ENCODE measurements at places on chromosomes 4 and X. TPM values are rescaled to one million over a fixed set of nuclear protein-coding genes. Genes with fewer than 3 reads are reported as not detected.

MAGEA2 gene
- total RNA-seq, result not detected

GATA1 gene
- not detected for total RNA-seq

F8A1 gene
- 3.8 TPM for total RNA-seq

TKTL1 gene
- not detected for total RNA-seq

LANCL3 gene
- total RNA-seq, result 0.29 TPM

CWH43 gene
- total RNA-seq, result not detected

DNA sequence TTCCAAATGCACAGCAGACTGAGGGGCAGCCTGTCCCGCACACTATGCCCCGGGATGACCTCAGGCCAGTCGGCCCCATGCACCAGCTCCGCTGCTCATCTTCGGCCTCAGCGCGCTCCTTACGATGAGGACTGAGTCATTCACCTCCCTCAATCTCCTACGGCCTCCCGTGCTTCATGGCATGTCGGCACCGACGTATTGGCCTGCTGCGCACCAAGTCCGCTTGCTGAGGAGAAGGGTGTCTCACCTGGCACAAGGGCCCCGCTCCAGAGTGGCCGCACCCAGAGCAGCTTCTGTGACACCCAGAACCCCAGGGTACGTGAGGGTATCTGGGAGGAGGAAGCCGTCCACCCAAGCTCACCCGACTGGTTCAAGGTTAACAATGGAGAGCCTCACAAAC is 35.5 kb downstream of the GAK start:
- H3K36me3 ChIP-seq, result peaks cover 24% of the 10 kb centered on the region
- H3K4me3 ChIP-seq, result no peak overlapping the region
- no peak overlapping the region for H3K27ac ChIP-seq
- no peaks in the 10 kb centered on the region for H3K27me3 ChIP-seq

- H3K4me1 ChIP-seq, result no peaks in the 10 kb centered on the region
- no peak within 1 kb of the TSS for H3K27ac ChIP-seq
- DNase-seq, result peak; percentile 36
- H3K36me3 ChIP-seq, result no peaks in the 10 kb centered on the region
- H3K27me3 ChIP-seq, result peaks cover 49% of the 10 kb centered on the region
These were observed at the start of gene DGKK for GRCh38 chrX:50470103-50471031. DGKK (minus strand) TSS chrX:50470825; CDS start chrX:50470678, 147 bp downstream.

GRCh38 chr4:56684320-56685050 is 3.4 kb upstream of the HOPX start:
- no peaks in the 10 kb centered on the region for H3K36me3 ChIP-seq
- no peak overlapping the region for H3K27ac ChIP-seq
- DNase-seq, result no peak
- H3K27me3 ChIP-seq, result peaks cover 36% of the 10 kb centered on the region
- peaks cover 11% of the 10 kb centered on the region for H3K4me1 ChIP-seq
- no peak overlapping the region for H3K4me3 ChIP-seq

- H3K27ac ChIP-seq, result peak overlapping the region; percentile 74
- DNase-seq, result peak; percentile 58
- peak overlapping the region; percentile 10 for H3K4me3 ChIP-seq
- no peaks in the 10 kb centered on the region for H3K36me3 ChIP-seq
- H3K27me3 ChIP-seq, result no peaks in the 10 kb centered on the region
- H3K4me1 ChIP-seq, result peaks cover 14% of the 10 kb centered on the region
These were observed 21.1 kb upstream of the PAPSS1 start for GRCh38 chr4:107740950-107741701.

- peak overlapping the region; percentile 64 for H3K4me3 ChIP-seq
- H3K27ac ChIP-seq, result peak overlapping the region; percentile 97
- peak; percentile 43 for DNase-seq
- H3K27me3 ChIP-seq, result no peaks in the 10 kb centered on the region
These were observed 116.6 kb upstream of the FAT1 start for GRCh38 chr4:186840222-186840701.

DNA sequence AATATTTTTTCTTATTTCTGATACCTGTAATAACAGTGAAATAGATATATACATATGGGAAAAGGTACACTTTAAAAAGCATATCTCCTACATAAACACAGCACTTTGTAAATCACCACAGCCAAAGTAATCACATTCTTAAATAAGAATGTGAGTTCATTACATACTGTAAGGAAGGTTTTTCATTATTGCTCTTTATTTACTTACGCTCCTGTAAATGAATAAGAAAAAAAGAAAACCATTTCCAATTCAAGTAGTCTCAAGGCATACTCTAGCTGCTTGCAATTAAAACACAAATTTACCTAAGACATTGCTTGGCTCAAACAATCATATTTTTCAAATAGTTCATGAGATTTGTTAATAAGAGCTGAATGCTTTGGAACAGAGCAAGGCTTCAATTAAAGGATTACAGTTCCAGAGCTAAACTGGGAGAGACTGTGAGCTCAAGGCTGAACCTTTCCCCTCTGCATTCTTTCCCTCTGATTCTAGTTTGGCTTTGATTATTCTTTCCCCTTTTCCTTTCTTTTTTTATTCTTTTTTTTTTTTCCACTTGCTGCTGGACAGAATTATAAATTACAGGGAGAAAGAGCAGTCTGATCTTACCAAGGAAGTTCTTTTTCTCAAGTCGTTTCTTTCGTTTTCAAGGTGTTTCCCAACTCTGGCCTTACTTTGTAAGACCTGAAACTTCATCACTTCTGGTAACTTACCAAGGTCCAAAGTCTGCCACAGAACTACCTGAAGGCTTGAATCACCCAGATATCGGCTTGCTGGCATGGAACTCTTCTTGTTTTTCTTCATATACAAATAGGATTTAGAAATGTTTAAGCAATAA is 278.3 kb downstream of the INPP4B start:
- H3K4me3 ChIP-seq, result peak overlapping the region; percentile 18
- no peaks in the 10 kb centered on the region for H3K27me3 ChIP-seq
- H3K36me3 ChIP-seq, result no peaks in the 10 kb centered on the region
- no peaks in the 10 kb centered on the region for H3K4me1 ChIP-seq

- H3K4me3 ChIP-seq, result no peak overlapping the region
- peaks cover 20% of the 10 kb centered on the region for H3K4me1 ChIP-seq
- peaks cover 32% of the 10 kb centered on the region for H3K36me3 ChIP-seq
- no peaks in the 10 kb centered on the region for H3K27me3 ChIP-seq
- DNase-seq, result no peak
- peak overlapping the region; percentile 2 for H3K27ac ChIP-seq
These were observed 23.1 kb downstream of the ANTXR2 start for GRCh38 chr4:80049813-80050534.

GRCh38 chr4:72786401-72786990 is 217.5 kb upstream of the ADAMTS3 start:
- no peak for DNase-seq
- no peak overlapping the region for H3K4me3 ChIP-seq
- no peaks in the 10 kb centered on the region for H3K36me3 ChIP-seq
- H3K27me3 ChIP-seq, result peaks cover 27% of the 10 kb centered on the region

DNA sequence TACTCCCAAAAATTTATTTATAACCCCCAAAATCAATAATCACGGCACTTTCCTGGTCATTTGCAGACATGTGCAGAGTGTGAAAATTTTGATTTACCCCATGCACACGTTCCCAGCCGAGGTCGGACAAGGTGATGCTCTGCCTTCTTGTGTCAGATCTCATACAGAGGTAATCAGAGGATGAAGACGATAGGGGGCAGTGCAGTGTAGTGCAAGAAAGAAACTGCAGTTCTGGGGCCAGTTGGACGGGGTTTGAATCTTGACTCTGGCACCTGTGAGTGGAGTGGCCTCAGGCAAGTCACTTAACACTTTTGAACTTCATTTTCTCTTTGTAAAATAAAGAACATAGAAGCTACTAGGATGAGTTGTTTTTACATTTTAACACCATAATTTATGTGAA is 88.4 kb downstream of the FRMPD3 start:
- H3K4me3 ChIP-seq, result no peak overlapping the region

DNA sequence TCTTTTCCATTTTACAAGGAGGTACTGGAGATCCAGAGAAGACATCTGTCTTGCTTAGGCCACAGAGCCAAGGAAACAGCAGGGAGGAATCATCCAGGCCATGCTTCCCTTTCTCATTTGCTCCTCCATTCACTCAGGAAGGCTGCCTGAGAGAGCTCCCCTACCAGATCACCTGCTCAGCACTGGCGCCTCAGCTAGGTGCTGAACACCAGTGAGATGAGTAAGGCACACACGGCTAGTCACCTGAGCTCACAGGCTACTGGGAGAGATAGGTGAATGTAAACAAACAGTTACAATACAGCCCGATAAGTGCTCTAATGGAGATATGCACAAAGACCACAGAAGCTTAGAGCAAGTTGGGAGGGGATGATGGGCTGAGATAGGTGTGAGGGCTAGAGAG is 149.8 kb upstream of the ARHGEF9 start:
- H3K4me3 ChIP-seq, result no peak overlapping the region
- H3K4me1 ChIP-seq, result no peaks in the 10 kb centered on the region
- H3K27me3 ChIP-seq, result no peaks in the 10 kb centered on the region

- DNase-seq, result no peak
- H3K36me3 ChIP-seq, result no peaks in the 10 kb centered on the region
- no peak overlapping the region for H3K4me3 ChIP-seq
These were observed 399.0 kb downstream of the GBA3 start for GRCh38 chr4:23091711-23092110.

GRCh38 chr4:102620697-102621497 is 119.7 kb downstream of the NFKB1 start:
- H3K36me3 ChIP-seq, result peaks cover 9% of the 10 kb centered on the region
- H3K27ac ChIP-seq, result peak overlapping the region; percentile 83
- H3K4me3 ChIP-seq, result peak overlapping the region; percentile 46
- DNase-seq, result peak; percentile 35
- no peaks in the 10 kb centered on the region for H3K27me3 ChIP-seq

DNA sequence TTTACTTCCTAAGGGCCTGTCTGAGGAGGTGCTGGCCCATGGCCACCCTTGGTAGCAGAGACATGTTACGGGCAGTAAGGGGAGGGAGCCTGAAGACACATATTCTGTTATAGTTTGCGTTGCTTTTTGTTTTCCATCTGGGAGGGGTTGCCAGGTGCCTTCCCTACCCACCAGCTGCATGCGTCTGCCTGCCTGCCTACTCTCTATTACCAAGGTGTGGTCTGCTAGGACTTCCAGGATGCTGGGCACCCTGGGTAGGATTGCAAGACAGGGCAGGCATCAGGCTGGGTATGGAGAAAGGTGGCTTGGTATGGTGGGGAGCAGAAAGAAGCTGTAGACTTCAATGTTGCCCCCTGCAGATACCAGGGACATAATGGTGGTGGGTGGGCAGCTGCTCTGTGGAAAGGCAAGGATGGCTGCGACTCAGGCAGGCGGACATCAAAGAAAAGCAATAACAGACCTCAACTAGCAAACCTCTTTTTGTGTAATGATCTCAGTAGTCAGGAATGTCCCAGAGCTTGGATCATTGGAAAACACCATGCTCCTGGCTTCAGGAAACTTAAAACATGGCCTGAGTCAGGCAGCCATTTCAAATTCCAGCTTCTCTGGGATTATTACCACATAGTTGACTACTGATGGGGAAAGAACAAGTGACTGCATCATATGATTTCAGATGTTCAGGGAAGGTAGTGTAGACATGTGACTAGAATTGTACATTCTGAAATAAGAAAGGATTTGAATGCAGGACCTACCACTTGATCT is 67.8 kb downstream of the HOPX start:
- peaks cover 5% of the 10 kb centered on the region for H3K4me1 ChIP-seq
- no peak overlapping the region for H3K27ac ChIP-seq
- H3K36me3 ChIP-seq, result no peaks in the 10 kb centered on the region
- peaks cover 18% of the 10 kb centered on the region for H3K27me3 ChIP-seq
- no peak overlapping the region for H3K4me3 ChIP-seq

DNA sequence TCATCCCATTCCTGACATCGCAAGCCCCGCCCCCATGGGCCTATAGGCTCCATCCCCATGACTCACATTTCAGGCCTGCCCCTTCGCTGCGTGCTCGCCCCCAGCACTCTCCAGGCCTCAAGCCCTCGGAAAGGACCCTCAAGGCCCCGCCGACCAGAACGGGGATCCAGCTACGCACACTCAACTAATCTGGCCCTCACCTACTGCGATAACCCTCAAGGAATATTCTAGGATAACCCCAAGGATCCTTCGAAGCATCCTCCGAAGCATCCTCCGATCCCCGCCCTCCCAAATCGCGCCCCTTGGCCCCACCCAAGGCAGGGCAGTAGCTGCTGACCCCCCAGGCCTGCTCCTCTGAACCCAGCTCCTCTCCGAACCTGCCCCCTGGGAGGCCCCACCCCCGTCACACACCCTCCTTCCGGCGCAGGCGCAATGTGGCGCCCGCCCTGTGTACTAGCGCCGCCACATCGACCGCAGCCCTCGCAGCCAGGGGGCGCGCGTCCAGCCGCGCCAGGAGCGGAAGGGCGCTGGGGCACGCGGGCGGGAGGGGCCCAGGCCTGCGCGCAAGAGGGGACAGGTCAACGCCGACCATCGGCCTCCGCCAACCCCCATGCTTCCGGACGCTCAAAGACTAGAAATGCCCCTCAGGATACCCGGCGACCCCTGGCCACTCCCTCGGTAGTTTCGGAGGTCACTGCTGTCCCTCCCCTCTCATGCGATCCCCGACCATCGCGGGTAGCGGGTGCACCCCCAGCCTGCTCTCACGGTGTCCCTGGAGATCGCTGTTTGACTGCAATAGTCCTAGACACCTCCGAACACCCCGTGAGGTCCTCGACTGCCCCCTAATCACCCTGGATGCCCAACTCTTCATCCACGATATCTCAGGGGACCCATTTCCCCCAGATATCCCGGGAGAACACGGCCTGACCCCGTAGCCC is 6.4 kb upstream of the MAGIX start:
- peak; percentile 97 for DNase-seq
- H3K4me3 ChIP-seq, result peak overlapping the region; percentile 68
- H3K4me1 ChIP-seq, result no peaks in the 10 kb centered on the region
- no peaks in the 10 kb centered on the region for H3K27me3 ChIP-seq

DNA sequence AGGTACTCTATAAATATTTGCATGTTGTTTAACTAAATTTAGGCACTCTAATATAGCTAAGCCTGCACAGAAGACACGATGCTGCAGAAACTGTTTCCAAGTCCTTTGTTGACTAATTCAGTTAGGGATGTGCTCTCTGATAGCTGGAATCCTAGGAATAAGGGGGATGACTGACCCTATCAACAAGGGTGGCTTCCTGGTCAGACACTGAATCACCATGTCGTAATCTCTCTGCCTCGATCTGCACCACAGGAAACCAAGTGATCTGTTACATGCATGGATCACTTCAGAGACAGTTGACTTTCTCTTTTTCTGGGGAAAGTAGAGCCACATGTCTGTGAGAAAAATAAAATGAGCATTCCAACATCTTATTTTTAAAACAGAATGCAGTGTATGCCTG is 169.1 kb downstream of the GUCY2F start:
- H3K4me1 ChIP-seq, result no peaks in the 10 kb centered on the region
- H3K27me3 ChIP-seq, result no peaks in the 10 kb centered on the region
- H3K27ac ChIP-seq, result no peak overlapping the region
- no peaks in the 10 kb centered on the region for H3K36me3 ChIP-seq
- no peak for DNase-seq

DNA sequence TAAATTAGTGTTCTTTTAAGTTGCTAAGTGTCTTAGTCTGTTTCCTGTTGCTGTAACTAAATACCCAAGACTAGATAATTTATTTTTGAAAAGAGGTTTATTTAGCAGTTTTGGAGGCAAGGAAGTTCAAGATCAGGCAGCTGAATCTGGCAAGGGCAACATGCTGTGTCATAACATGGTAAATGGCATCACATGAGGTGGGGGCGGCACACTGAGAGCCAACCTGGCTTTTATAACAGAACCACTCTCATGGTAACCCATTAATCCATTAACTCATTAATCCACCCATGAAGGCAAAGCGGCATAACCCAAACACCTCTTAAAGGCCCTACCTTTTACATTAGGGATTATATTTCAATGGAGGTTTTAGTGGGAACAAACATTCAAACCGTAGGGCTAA is 182.2 kb upstream of the GATB start:
- no peak overlapping the region for H3K4me3 ChIP-seq
- no peaks in the 10 kb centered on the region for H3K36me3 ChIP-seq
- H3K27ac ChIP-seq, result no peak overlapping the region
- H3K27me3 ChIP-seq, result no peaks in the 10 kb centered on the region
